ENCODE measurements at places on chromosomes 12 and 14.

GRCh38 chr12:2642176-2642892 lies 152.4 kb upstream of the FKBP4 start:
- DNase-seq: no peak

DNA sequence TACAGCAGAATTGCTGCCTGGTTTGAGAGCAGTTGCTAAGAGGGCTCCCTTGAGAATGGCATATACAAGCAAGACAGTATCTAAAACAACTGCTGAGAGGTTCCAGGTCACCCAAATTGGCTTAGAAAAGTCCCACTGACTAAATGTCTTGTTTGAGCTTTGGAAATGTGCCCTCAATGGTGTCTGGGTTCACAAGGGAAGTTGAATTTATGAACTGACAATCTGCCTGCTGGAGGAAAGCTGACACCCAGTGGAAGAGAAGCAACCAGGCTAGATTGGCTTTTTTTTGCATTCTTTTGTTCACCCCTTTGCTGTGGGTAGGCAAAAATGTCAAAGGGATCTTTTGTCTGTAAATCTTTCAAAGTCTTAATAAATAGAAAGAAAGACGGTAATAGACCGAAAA lies 44.6 kb upstream of the NPFF start:
- DNase-seq: no peak

- peak; percentile 93 for DNase-seq
Measured at GRCh38 chr12:89352492-89353187, at the start of gene DUSP6. Gene DUSP6 (minus strand): TSS chr12:89352501. CDS start chr12:89352039, 462 bp downstream.

GRCh38 chr12:30508205-30508967 lies 187.3 kb downstream of the IPO8 start:
- no peak for DNase-seq

DNA sequence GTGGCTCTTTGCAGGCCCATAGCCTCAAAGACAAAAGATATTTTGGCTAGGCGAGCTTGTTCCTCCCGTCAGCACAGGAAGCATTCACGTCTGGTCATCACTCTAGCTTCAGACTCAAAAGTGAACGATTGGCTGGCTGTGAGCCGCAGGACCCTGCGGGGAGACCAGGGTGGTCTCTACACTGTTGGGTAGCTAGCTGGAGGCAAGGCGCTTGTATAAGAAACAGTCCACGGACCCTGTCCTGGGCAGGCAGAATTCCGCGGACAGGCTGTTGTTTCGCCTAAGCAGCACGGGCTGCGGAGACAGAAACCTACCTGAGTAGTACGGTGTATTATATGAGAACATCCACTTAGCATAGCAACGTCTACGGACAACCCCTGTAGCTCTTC lies 29.6 kb downstream of the WBP11 start:
- DNase-seq: no peak

DNA sequence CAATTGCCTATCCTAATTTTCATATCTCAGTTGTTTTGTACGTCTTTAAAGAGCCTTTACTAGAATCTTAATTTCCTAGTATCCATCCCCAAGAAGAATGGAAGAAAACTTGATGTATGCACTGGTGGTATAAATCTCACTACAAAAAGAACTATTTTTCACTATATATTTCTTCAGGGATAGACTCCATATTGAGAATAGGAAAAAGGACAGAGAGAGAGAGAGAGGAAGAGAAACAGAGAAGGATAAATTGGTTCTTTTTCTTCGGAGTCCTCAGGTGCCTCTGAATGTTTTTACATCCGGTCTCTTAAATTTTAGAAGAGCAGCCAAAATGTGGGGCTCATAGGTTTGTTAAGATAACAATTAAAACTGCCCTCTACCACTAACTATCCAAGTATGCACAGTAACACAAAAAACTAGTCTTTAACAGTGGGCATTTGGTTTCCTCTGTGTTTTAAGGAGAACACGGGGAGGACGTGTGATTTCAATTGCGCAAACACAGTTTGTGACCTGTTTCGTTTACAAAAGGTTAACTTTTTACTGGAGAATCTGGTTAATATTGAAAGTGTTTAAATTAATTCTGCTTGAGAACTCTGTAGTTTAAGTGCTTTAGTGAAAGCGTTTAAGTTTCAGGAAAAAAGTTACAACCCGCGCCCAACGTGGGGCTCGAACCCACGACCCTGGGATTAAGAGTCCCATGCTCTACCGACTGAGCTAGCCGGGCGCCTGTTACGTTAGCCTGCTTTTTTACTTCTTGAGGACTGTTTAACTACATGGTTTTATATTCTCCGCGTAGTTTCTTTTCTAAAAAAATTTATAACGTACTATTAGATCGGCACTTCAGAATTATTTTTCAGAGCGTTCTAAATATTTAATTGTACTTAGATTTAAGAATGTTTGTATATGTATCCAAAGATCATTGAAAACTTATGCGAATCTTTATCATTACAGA lies 5.1 kb upstream of the PSMA3 start:
- peak; percentile 72 for DNase-seq

- no peak for DNase-seq
Measured at GRCh38 chr12:32115404-32116104, 8.9 kb downstream of the BICD1 start.

- DNase-seq: no peak
Measured at GRCh38 chr12:121400332-121401139, 618 bp downstream of the RNF34 start.

DNA sequence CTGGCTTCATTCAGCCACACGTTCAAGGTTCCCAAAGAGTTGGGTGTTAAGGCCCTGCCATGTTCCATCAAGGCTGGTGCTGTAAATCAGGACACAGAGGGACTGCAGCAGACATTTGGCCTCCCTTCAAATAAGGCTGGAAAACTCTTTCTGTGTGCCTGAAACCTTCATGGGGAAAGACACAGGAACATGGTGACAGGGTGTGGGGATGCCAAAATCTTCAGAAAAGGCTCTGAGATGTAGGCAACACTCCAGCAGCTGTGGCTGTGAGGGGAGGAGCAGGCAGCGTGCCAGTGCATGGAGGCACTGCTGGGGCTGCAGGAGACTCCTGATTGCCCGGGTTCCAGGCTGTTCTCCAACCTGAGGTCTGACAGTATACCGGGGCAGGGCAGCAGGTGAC lies 15.0 kb downstream of the POMT2 start:
- no peak for DNase-seq

DNA sequence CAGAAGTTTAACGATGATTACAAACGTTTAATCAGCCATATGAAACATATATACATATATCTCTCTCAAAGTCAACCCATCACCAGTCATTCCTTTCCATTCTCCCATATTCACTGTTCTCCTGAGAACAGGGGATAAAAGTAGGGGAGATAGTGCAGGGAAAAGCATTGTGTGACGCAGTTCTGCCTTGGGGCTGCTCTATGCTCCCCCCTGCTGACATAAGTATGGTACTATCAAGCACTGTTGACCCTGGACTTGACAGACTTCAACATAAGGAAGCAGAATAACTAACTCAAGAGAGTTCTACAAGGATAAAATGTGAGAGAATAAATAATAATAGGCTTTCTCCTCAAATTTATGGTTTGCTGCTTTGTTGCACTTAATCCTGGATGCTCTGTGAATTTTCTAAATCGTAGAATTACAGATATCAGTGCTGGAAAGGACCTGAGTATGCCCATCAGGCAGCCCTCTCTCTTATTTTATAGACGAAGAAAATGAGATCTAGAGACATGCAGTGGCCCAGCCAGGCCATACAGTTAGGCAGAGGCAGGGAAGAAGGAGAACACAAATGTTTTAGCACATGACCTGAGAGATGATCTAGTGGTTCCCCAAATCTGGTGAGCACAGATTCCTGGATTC lies 87.2 kb downstream of the SCN8A start:
- no peak for DNase-seq

DNA sequence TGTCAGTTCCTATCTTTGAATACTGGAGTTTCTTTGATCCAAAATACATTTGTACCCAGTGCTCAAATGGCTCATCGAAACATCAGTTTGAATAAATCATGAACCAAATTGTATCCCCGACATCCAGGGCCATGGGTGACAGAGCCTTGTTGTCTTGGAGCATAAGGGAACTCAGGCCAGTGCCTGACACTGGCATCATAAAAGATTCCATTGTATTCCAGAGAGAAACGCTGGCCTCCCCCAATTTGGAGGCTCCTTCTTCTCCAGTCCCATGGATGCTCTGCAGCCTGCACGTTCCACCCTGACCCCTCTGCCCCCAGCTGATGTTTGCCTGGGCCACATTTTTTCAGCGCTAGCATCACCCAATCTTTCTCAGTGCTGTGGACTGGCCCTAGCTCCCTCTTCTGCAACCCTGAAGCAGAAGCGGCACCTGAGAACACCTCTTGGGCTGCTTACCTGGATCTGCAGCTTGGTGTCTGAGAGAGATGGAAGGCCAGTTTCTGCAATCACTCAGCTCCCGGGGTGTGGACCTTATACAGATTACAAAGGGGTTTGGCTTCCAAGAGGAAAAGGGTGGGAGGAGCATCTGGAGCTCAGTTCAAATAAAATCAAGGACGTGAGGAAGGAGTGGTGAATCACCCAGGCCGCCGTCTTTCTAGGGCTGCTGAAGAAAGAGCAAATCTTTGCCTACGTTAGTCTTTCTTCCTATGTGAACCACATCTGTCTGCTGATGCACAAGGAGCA lies at the start of gene RNASE1:
RNASE1 (minus strand) TSS at position 504 of the 744 bp plus-strand sequence. CDS start 776 bp downstream, outside the sequence.
- no peak for DNase-seq

GRCh38 chr12:3329361-3329760 lies 161.6 kb upstream of the PRMT8 start:
- no peak for DNase-seq

- DNase-seq: no peak
Measured at GRCh38 chr12:120495186-120495730, 655 bp upstream of the DYNLL1 start.

GRCh38 chr12:11837216-11837934 lies 187.9 kb downstream of the ETV6 start:
- DNase-seq: no peak

- DNase-seq: no peak
Measured at GRCh38 chr14:63524537-63525155, 18.5 kb downstream of the PPP2R5E start.

GRCh38 chr14:27184427-27184826 lies 586.6 kb upstream of the NOVA1 start:
- no peak for DNase-seq

- no peak for DNase-seq
Measured at GRCh38 chr14:96056509-96057422, 17.6 kb downstream of the C14orf132 start.

- no peak for DNase-seq
Measured at GRCh38 chr12:105658389-105658788, 327.9 kb downstream of the C12orf75 start.

DNA sequence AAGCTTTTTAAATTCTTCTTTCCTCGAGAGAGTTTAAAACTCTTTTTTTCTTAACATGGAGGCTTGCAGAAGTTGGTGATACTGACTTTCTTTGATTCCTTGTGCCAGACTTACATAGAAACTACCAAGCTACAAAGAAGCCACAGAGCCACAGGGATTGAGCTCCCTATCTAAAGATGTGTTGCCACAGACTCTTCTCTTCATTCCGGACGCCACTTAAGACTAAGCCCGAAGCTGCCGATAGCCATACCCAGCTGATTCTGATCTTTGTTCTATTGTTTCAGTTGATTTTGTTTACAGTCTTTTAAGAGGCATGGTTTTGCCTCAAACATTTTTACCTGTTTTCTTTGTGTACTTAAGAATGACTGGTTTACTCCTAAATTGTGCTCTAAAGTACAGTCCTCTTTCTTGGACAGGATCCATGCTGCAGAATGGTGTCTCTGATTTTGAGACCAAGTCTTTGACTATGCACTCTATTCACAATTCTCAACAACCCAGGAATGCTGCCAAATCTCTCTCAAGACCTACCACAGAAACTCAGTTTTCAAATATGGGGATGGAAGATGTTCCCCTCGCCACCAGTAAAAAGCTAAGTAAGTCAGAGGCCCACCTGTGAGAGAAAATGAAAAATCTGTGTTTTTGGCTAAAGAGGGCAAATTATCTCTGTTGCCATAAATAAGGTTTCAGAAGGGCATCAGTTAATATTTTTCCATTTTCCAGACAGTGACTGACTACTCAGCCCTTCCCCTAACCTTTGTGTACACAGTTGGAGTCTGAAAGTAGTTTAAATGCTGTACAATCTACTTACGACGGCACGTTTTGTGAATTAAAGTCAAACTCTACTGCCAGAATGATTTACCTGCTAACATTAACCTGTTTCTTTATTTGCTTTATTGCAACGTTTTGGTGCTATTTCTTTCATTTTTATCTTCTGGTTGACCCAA lies 42.1 kb upstream of the KCNH3 start:
- DNase-seq: no peak
